ENCODE measurements at places on chromosomes 1 and 21.

DNA sequence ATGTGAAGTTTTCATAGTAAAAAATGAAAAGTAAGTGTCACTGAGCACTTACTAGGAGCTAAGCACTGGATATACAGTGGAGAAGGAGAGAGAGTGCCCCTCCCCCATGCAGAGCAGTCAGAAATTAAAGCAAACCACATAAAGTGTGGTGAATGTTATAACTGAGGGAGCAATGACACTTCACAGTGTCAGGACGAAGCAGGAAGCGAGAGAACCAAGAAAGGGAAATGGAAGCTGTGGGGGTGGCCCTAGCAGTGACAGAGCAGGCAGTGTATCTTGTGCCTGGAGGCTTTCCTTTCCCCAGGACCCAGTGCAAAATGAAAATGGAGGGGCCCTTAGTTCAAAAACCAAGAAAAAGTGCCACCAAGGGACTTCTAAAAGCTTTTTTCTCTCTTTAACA is 21.5 kb upstream of the RCAN3 start:
- DNase-seq, result no peak

GRCh38 chr1:57887964-57888491 is 464.2 kb upstream of the DAB1 start:
- no peak for DNase-seq

DNA sequence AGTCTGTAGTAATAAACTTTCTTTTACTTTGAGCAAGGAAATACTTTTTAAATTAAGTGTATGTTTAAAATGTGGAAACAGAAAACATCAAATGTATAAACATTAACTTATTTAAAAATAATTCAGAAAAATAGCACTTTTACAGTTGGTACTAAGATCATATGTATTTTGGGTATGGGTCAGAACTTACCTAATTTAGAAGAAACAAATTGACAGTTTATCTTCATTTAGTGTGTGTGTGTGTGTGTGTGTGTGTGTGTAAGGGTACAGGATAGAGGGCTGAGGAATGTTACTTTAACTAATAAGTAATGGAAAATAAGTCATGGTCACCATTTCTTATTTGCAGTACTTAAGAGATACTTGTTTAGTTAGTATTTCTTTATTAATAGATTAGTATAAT is 3.3 kb downstream of the MAN1A2 start:
- DNase-seq, result no peak

GRCh38 chr1:17922833-17923232 is 167.7 kb downstream of the ACTL8 start:
- DNase-seq, result peak; percentile 48
